GF-D8 (cell line): ENCODE measurements at places on chromosomes 12 and 14.

DNA sequence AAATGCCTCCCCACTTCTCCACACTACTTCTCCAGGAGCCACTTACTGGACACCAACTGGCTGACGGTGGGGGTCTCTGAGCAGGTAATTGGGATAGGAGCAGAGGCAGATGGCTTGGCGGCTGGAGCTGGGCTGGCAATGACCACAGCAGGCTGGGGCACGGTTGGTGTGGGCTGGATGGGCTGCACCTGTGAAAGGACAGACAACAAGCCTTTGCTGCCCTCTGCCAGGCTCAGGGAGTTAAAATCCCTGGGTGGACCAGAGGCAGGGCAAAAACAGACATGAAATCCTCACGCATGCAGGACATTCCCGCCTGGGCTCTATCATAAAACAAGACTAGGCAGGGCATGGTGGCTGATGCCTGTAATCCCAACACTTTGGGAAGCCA is 19.3 kb upstream of the TFCP2 start:
- no peak for DNase-seq

DNA sequence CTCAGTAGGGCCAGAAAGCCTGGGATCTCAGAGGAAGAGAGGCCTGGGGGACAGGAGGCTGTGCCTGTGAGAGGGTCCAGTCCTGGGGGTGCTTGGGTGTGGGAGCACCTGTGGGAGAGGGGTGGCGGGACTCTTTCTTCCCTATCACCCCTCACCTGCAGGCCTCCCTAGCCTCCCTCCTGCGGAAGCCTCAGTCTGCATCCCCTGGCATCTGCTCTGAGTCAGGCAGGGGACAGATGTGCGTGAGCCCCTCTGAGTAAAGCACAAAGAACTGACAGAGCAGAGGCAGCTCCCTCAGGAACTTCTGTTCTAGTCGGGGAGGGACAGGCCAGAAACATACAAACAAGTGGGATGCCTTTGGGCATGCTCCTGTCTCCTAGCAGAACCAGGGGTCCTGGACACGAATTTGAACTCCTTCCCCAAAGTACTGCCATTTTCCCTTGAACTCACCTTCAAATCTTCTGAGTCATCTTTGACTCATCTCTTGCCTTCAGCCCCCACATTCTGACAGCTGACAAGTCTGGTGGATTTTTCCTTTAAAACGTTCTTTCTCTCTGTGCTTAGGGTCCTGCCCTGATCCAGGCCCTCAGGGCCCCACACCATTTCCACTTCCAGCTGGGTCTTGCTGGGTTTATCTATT is 8.5 kb upstream of the HSP90AA1 start:
- DNase-seq: no peak

DNA sequence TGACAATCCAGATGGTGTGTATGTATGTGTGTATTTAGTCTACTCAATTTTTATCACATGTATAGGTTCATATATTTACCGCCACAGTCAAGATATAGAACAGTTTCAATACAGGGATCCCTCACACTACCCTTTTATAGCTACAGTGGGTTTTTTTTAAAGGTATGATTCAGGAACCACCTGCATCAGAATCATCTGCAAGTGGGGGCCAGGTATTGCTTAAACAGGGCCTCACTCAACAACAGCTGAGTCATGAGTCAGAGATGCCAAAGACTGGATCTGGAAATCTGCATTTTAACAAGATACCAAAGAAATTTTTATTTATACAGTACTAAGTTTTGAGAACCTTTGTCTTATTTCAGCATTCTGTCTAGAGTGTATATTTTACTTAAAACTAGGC is 117.6 kb downstream of the SLC35F4 start:
- DNase-seq: no peak

DNA sequence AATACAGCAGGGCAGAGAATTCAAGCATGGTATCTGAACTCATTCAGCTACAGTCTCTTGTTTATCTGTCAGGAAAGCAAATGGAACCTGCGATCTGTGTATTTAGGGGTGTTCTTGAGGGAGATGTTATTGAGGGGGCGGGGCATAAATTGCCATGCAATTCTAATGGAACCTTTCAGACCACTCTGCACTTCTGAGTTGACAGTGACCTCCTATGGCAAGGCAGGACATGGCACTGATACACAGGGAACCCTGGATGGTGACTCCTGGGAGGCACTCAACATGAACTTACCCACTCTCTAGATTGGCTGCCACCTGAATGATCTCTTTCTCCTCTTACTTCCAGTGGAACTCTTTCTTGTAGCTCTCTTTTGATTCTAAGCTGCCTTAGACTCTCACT is 787.3 kb downstream of the VRK1 start:
- no peak for DNase-seq

DNA sequence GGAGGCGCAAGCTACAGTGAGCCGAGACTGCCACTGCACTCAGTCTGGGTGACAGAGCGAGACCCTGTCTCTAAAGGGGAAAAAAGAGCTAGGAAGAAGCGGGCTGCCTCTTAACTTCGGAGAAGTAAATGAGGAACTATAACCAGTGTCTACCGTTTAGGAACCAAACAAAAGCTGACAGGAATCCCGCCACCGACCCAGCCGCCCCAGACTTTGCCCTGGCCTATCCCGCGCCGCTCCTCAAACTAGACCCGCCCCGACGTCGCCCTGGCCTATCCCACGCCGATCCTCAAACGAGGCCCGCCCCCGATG is 568 bp upstream of the SIVA1 start:
- no peak for DNase-seq

- DNase-seq: no peak
Observed at GRCh38 chr12:25321772-25322171, 71.0 kb upstream of the KRAS start.

DNA sequence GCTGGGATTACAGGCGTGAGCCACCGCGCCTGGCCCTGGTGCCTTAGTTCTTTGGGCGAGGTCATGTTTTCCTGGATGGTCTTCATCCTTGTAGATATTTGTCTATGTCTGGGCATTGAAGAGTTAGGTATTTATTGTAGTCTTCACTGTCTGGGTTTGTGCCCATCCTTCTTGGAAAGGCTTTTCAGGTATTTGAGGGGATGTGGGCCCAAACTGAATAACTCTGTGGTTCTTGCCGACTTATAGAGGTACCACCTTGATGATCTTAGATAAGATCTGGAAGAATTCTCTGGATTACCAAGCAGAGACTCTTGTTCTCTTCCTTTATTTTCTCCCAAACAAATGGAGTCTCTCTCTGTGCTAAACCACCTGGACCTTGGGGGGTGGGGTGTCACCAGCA is 18.9 kb downstream of the FGD4 start:
- no peak for DNase-seq

GRCh38 chr12:122946690-122947341 is 19.4 kb downstream of the ABCB9 start:
- DNase-seq: peak; percentile 44

DNA sequence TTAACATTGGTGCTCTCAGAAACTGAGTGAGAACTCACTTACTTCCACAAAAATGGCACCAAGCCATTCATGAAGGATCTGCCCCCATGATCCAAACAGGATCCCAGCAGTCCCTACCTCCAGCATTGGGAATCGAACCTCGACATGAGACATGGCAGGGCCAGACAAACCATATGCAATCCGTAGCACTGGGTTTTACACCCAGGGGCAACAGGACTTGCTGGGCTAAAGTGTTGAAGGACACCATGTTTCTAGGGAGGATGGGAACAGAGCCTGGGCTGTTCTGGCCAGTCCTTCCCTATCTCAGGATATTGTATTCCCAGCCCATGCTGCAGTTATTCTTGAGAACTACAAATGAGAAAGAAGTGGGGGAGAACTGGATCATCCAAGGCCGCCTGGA is 36.6 kb downstream of the SERPINA3 start:
- DNase-seq: no peak
